HCEC 1CT (cell line): ENCODE measurements at places on chromosomes 12 and 14.
A peak's percentile ranks its signal among the peaks of the same experiment; 100 is the strongest.

DNA sequence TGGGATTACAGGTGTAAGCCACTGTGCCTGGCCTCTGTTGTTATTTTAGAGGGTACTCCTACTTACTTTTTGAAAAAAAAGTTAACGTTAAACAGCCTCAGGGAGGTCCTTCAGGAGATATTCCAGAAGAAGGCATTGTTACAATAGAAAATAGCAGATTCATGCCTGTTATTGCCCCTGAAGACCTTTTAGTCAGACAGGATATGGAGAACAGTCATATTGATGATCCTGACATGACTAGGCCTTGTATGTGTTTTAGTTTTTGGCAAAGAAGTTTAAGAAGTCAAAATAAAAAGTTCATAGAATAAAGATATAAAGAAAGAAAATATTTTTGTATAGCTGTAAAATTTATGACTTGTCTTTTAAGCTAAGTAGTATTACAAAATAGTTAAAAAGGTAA is 45.3 kb downstream of the WASHC3 start:
- DNase-seq, result no peak

DNA sequence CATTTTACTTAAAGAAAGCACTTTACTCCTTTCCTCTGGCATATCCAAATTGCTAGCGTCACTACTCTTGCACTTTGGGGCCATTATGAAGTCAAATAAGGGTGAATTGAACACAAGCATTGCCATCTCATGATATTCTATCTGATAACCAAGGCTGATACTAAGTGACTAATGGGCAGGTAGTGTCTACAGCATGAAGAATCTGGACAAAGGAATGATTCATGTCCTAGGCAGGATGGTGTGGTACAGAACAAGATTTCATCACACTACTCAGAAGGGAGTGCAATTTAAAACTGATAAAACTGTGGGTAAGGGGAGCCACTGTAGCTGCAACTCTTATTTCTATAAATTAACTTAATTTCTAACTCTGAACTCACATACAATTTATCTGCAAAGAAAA is 7.7 kb upstream of the SLC6A15 start:
- peak; percentile 58 for DNase-seq

- DNase-seq, result peak; percentile 28
These were observed 1.7 kb downstream of the CYP27B1 start for GRCh38 chr12:57765003-57765697.

GRCh38 chr12:104604995-104605675 is 148.4 kb downstream of the CHST11 start:
- DNase-seq, result no peak

- no peak for DNase-seq
These were observed 18.5 kb downstream of the CHST11 start for GRCh38 chr12:104475271-104475670.

DNA sequence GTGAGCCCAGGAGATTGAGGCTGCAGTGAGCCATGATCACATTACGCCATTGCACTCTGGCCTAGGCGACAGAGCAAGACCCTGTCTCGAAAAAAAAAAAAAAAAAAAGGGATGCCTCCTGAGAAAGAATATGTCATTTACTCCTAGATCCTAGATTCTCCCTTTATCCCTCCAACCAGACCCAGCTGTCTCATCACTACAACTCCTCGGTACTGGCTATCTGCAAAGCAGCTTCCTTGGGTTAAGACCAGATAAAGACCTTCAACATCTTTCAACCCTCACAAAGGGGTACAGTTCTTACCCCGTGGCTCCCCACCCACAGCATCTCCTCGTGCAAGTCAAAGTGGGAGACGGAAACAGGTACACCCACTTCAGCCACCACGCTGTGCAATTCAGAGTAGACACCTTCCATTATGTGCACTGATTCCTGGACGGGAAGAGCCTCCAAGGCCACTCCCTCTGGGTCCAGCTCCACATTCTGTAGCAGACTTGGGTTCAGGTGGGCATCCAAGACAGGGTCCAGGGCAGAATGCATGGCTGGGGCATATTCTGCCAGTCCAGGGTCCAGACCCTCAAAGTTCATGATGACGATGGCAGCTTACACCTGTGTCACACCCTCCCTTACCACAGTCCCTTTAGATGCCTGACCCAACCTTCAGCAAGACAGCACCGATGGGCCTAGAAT is 1.1 kb downstream of the PAN2 start:
- no peak for DNase-seq

GRCh38 chr12:3158851-3159465 is 81.8 kb downstream of the TSPAN9 start:
- DNase-seq, result peak; percentile 17

DNA sequence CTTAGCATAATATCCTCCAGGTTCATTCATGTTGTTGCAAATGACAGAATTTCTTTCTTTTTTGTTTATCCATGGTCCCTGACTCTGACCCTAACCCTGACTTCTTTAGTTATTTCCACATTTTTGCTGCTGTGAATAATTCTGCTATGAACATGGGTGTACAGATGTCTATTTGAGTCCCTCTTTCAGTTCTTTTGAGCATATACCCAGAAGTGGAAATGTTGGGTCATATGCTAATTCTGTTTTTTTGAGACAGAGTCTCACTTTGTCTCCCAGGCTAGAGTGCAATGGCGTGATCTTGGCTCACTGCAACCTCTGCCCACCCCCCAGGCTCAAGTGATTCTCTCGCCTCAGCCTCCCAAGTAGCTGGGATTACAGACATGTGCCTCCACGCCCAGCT is 33.1 kb downstream of the KNTC1 start:
- no peak for DNase-seq
